ENCODE measurements at places on chromosomes 7 and 10.

DNA sequence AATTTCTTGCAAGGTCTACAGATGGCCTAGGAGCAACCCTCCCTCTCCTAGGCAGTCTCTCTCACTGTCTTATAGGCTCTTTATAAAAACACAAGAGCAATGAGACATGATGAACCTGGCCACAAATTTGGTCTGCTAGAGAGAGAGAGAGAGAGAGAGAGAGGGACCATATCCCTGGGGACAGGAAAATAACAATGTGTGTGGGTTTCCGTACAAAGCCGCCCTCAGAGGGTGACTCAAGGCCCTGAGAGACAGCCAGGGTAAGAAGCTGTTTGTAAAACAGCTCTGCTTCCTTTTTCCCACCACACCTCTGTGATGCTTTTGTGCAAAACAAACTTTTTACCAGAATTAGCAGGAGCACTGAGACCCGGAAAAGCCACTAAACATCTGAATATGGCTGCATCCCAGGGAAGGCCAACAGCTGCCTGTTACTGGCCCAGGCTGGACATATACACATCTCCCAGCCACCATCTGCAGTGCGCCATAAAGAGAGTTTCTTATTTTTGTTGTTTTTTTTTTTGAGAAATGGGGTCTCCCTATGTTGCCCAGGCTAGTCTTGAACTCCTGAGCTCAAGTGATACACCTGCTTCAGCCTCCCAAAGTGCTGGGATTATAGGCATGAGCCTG lies 18.4 kb downstream of the GIMAP5 start:
- no peak for DNase-seq

DNA sequence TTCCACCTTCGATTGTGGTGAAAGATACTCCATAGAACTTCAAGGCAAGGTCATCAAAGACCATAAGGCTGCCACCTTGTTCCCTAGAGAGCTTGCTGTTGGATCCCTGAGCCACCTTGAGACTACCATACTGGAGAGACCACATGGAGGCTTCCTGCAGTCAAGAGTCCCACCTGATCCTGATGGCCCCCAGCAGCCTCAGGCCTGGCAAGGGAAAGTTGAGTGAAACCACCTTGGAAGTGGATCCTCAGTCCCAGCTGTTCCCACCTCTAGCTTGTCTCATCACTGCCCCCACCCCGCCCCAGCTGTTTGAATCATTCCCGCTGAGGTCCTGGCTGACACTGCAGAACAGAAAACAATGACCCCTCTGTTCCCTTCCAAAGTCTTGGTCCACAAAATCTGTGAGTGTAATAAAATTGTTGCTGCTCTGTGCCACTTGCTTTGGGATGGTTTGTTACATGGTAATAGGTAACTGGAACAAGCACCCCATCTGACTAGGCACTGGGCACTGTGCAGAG lies 32.0 kb downstream of the PRLHR start:
- no peak for DNase-seq

DNA sequence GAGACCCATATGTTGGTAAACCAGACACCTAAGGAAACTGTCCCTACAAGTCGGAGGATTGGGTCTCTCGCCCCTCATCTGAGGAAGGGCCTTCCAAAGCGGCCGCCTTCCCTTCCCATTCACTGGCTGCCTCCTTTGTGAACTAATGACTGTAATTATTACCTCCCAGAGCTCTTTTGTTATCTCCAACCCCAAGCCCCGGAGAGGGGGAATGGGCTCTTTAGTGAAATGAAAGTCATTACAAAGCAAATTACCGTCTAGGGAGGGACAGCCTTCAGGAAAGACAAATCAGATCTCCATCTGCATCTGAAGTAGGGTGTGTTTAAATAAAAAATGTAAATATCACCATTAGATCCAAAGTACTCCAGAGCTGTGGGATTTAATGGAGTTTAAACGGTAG lies 2.6 kb upstream of the GAD2 start:
- DNase-seq: no peak

DNA sequence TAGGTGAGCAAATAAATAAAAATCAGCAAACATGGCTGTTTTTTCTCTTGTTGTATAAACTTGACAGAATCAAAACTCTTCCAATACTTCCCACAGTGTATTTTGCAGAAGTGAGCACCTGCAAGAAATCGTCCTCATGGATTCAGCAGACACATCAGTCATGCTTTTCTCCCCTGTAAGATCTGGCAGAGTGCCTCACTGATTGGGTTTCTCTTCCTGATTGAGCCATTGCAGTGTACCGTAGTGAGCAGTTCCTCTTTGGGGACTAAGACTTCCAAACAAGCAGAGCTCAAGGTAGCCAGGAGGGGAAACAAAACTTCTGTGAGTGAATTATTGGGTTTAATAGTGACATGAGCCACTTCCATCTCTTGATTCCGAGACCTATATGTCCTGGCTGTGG lies 2.2 kb upstream of the CCDC3 start:
- no peak for DNase-seq

DNA sequence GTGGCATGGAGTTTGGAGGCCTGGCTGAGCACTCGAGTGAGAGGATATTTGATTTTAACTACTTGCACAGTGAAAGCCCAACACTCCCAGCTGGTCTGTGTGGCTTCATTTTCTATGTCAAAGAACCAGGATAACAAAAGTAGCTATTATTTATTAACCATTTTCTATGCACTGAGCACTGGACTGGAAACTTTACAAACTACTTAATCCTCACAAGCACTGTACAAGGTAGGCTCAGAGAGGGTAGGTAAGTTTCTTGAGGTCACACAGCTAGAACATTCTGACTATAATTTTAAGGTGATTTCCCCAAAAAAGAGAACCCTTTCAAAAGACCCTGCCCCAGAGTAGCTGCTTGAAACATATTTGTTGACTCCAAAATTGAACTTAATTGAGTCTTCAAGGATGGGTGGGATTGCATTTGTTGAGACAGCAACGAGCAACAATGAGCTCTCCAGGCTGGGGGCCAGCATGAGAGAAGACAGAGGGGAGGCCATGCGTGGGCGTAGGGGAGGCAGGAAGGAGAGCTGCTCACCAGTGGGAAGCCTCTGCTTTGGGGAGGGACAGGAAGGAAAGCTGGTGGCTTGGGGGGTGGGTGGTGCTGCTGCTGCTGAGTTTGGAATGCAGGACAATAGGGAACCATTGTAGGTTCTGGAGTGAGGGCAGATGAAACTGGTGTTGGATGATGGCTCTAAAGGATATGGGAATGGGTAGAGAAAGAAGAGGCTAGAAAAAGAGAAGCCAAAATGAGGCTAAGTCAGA lies 31.5 kb downstream of the FAM241B start:
- DNase-seq: no peak

DNA sequence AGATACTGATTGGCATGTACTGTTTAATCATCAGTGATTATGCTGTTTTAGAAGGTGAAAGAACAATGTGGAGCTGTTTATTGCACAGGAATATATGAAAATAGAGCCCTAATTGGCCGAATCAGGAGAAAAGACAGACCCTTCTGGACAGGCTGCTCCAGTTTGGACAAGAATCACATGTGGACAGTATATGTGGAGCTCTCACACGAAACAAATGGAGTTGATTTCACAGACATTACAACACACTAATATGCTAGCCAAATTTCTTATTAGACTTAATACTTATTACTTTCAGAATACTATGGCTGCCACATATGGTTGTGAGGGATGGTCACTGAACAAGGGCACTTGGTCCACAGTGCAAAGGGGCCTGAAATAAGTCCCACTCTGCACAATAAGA lies 15.5 kb downstream of the TWIST1 start:
- no peak for DNase-seq

- DNase-seq: no peak
These were observed 63.9 kb downstream of the DPY19L1 start for GRCh38 chr7:34973400-34973760.

- DNase-seq: no peak
These were observed 147.2 kb downstream of the DYNC1I1 start for GRCh38 chr7:95919556-95919955.

DNA sequence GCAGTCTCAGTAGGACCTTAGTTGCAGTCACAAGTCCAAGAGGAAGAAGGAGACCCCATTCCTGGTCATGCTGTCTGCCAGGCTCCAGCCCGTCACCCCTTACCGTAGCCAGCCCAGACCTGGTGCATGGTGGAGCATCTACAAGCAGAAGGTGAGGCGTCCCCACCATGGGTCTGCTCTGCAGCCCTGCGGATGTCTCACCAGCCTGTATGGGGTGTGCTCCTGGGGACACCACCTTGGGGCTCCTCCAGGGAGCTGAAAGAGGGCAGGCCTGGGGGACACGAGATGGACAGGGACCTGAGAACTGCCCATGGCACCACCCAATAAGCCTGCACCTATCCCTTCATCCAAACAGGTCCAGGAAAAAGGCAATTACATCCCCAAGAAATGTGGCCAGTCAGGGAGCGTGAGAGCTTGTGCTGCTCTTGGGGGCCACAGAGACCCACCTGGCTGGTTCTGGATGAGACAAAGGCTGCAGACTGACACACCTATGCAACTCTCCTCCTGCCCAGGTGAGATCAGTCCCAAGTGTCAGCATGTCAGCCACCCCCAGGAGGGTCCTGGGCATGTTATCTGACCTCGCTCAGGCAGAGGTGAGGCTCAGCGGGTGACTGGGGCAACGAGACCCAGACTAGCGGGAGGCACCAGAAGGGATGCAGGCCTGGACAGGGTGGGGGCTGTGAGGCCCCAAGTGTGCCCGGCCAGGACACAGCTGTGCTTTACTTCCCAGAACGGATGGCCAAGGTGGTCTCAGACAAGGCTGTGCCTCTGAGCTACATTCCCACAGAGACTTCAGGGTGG lies 84.5 kb upstream of the RET start:
- no peak for DNase-seq

DNA sequence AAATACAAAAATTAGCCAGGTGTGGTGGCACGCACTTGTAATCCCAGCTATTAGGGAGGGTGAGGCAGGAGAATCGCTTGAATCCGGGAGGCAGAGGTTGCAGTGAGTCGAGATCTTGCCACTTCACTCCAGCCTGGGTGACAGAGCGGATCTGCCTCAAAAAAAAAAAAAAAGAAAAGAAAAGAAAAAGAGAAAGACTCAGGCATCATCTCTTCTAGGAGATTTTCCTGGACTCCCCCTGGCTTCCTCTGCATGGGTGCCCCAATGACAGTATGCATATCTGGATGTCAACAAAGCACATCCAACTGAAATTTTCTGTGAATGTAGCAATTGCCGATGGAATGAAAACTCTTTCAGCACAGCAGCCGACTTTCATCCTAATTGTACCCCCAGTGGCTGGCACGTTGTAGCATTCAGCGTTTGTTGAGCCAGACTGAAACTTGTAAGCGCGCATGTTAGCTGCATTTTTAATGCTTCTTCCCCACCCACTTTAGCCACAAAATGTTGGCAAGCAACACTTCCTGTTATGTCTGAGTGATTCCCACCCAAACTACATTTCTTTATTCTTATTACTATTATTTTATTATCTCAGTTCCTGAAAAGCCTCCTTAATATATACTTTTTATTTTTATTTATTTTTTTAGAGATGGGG lies 70.2 kb downstream of the PRTFDC1 start:
- DNase-seq: peak; percentile 81

GRCh38 chr10:92544296-92544695 lies 29.6 kb downstream of the IDE start:
- DNase-seq: peak; percentile 44

GRCh38 chr10:87503886-87504285 lies 807 bp upstream of the MINPP1 start:
- peak; percentile 51 for DNase-seq

- no peak for DNase-seq
These were observed 201.7 kb upstream of the PLXNA4 start for GRCh38 chr7:132777956-132778355.

All from cardiac fibroblast (primary cell).